ENCODE measurements at places on chromosomes 1 and 21. TPM values are rescaled to one million over a fixed set of nuclear protein-coding genes. Genes with fewer than 3 reads are reported as not detected.
A peak's percentile ranks its signal among the peaks of the same experiment; 100 is the strongest.

GRCh38 chr21:41832596-41833496 is 46.3 kb downstream of the PRDM15 start:
- no peak for DNase-seq

DNA sequence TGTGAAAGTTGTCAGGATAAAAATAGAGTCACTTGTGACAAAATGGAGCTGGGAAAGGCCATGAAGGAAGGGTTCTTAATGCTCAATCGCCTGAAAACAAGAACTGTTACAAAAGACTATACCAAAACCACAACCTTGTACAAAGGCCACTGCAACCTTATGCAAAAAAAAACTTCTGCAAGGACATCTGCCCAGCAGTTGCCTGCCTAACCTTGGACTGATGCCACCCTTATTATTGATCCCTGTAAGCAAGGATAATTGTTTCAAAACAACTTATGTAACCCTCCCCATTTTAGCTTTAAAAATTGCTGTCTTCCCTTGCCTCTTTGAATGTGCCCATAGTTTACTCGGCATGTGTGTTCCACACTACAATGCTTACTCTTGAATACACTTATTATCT is 5.7 kb downstream of the ALG14 start:
- no peak for DNase-seq

DNA sequence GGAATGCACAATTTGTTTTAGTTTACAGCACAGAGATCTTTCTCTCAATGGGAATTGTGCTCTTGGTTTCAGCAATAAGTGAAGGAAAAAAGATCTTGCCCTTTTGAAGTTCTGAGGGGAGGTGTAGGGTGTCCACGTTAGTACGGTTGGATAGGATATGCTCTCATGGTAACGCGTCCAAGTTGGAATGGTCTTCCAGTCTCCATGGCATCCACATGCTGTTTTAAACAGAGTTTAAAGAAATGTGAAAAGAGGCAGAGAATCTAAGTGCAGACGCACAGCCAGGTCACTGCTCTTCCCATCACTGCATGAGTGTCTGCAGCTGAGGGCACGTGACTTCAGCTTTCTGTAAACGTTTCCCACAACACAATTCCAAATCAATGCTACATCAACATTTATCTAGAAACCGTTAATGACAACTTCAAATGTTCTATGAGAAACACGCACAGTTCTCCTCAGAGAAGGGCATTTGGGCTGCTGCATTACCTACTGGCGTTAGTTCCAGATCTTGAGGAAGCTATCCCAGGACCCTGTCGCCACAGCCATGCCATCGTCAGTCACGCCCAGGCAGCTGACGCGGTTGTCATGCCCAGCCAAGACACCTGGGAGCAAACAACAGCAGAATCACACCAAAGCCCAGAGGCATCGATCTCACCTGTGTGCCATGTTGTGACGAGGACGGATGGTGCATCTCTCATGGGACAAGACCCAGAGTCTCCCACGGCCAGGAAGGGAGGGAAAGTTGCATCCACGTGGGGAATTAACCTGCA is 8.8 kb upstream of the NADK start:
- DNase-seq, result no peak

DNA sequence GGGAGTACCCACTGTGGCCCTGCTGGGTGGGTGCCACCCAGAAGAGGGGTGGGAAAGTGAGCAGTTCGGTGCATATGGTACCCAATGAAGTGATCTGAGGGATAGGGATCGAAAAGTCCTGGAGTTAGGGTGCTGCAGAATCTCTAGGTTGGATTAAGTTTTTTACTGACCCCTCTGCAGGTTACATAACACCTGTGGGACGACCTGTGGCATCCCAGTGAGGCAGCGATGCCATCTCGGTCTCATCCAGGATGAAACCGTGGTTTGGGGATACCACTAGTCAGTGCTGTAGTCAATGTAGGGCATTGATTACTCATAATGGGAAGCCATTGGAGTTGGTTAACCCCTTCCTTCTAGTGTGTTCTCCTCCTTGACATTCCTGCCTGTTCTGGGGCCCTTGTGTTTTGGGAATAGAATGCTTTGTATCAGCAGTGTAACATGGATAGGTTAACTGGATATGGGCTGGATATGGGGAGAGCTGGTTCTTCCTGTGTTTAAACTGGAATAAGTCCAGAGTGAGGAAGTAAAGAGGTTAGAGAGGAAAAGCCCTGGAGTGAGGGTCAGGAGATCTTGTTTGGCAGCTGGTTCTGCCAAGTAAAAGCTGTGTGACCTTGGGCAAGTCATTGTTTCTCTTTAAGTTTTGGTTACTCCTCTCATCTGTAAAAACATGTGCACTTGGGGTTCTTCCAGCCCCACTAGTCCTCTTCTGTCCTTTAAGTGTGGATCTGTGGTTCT is 42.8 kb upstream of the ATF3 start:
- no peak for DNase-seq

CCDC24 gene
- polyA plus RNA-seq, result 0.78 TPM

DNA sequence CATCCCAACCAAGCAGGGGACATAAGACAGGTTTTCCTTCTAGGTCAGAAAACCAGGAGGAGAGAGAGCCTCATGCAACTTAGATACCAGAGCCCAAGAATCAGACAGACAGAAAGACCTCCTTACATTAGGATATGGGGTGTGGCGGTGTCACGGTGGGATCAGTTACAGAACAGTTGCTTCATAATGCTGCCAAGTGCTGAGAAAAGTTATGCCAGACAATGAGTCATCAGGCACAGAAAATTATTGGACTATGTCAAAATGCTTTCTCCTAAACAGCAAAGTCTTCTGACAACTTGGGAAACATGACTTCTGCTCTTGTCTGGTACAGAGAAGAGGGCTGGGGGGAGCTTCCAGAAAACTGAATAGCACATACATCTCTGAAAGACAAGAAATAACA is 1120.2 kb upstream of the TMPRSS15 start:
- peak; percentile 22 for DNase-seq
